ENCODE measurements at places on chromosomes 2 and 18.

DNA sequence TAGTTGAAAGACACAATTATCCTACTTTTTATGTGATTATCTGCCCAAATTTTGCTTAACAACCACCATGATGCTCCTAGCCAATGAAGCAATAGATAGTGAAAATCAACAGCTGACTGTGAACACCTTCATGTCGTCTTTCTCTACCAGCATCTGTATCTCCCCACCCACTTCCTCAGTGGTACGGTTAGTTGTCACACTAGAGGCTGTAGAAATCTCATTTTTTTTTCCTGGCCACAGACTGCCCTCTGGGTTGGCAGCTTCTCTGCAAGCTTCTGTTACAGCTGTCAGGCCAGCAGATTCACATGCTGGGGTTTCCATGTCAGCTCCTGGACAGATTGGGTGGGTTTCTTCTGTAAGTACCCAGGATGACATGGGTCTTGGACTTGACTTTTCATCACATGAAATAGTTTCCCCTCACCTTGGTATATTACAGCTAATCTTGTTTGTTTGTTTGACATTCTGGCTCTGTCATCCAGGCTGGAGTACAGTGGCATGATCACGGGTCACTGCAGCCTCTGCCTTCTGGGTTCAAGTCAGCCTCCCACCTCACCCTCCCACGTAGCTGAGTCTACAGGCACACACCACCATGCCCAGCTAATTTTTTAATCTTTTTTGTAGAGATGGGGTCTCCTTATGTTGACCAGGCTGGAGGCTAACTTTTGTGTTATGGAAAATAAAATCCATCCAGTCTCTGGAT is 24.3 kb downstream of the STAT4 start:
- DNase-seq: no peak

DNA sequence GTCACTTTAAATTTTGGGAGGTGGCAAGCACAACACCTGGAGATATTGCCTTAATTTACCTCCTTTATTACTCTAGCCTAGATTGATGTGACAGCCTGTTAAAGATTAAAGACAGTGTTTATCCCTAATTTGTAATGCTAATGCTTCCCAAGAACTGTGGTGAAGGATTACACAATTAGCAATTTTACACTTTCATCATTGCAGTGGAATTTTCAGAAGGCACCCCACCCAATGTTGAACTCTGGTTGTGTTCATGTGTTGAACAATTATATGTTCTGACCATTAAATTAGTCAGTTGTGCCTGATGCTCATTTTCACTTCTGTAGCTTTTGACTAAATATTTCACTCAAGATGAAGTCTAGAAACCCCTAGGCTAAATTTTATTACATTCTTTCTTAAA is 317.1 kb upstream of the CWC22 start:
- DNase-seq: no peak

DNA sequence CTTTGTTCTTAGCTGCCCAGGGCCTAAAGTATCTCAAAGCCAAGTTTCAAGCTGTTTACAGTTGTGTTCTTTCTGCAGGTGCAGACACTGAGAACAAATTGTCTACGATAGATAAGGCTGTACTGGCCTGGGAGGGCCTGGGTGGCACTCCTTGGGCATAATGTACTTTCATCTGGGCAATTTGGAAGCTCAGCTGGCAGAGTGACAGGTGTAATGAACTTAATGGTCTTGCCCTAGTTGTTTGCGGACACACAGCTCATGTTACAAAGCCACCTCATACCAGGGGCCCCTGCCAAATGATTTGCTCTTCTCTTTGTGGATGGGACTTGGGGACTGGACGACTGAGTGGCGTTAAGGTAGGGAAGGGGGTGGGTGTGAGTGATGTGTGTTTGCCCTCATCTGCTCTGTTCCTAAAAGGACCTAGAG is 4.3 kb downstream of the LDLRAD4 start:
- no peak for DNase-seq

GRCh38 chr2:215949991-215950404 is 63.4 kb downstream of the MREG start:
- DNase-seq: peak; percentile 49

- peak; percentile 98 for DNase-seq
Observed at GRCh38 chr18:61896757-61897156, 4.0 kb upstream of the RNF152 start.

- DNase-seq: peak; percentile 24
Observed at GRCh38 chr2:141554810-141555209, 576.0 kb downstream of the LRP1B start.

- no peak for DNase-seq
Observed at GRCh38 chr18:49609256-49610021, 47.6 kb downstream of the LIPG start.

DNA sequence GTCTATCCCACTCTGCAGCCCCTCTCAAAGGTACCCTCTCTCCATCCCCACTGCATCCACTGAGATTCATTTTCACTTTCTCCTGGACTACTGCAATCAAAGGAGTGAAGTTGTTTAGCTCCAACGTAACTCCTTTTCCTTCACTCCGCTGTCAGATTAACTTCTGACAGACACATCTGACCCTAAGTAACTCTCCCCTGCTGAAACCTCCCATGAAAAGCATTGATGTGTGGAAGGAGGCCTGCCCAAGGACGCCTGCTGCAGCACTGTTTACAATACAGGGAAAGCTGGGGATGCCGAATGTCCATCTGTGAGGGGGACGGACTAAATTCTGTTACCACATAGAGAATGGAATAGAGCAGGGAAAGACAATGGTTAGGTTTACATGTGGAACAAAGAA is 114.8 kb downstream of the TMEM163 start:
- no peak for DNase-seq

Measured in fibroblast of villous mesenchyme (primary cell).